SJSA1 (cell line): ENCODE measurements at places on chromosomes 6 and 20.

- peak; percentile 60 for DNase-seq
Observed at GRCh38 chr6:44431118-44431725, 43.7 kb downstream of the CDC5L start.

- no peak for DNase-seq
Observed at GRCh38 chr6:6826095-6826901, 237.8 kb downstream of the LY86 start.

DNA sequence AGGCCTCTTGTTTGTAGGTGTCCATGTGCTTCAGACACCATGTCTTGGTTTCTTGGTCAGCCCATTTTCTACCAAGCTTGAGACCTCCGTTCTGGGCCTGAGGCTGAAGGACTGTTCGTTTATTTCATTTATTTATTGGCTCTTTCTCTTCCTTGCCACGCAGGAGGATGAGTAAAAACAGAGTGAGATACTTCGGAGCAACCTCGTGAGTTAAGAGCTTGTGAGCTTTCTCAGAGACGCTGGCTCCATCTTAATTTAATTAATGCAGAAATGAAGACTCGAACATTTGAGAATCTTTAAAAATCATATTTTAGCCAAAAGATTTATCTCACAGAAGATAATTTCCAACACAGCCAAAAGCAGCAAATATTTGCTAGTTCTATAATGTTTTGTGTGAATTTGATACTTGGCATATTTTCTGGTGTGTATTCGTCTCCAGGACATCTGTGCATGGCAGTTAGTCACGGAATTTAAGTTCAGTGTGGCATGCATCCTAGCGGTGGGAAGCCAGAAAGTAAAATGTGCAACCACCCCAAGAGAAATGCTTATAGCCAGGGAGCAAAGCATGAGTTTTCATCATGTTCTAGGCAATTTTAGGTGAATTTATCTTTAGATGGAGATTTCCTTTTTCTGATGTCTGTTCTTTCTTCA lies 76.0 kb downstream of the THBS2 start:
- no peak for DNase-seq

- no peak for DNase-seq
Observed at GRCh38 chr6:70474751-70475150, 61.4 kb downstream of the FAM135A start.

- no peak for DNase-seq
Observed at GRCh38 chr6:122180132-122180531, 219.3 kb upstream of the HSF2 start.

DNA sequence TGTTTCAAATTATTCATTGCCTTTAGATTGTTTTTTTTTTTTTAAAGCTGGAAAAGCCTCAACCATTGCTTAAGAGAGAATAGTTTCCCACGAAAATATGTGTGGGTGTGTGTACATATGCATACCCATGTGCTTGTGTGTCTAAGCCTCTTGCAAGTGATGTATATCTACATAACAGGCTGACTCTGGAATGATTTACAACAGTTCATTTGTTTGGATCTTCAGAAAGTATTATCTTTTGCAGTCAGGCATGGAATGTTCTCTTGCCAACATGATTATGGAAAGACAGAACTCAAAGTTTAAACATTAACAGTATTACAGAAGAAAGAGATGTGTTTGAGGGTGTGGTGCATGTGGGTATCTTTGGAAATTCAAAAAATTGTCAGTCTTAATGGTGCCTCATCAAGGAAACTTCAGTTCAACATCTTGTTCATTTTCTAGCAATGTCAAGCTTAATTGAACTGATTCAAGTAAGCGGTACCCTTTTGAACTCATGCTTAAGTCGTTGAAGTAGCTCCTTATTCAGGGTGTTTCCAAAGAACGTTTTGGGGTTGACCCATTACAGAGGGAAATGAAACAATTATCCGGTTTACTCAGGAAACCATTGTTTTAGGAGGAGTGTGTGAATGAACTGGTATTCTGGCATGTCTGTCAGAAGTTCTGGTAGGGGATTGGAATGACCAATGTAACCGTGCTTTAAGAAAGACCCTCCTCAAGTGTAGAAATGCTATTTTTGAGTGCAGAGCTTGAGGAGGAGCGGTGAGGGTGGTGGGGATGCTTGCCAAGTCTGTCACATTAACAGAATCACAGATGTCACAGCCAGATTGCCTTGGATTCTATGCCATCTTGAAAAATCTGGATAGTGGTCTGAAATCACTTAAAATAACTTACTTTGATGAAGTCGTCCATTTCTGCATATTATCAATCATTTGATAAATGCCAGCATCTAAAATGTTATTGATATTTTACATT lies 60.3 kb downstream of the ADGRG6 start:
- no peak for DNase-seq

DNA sequence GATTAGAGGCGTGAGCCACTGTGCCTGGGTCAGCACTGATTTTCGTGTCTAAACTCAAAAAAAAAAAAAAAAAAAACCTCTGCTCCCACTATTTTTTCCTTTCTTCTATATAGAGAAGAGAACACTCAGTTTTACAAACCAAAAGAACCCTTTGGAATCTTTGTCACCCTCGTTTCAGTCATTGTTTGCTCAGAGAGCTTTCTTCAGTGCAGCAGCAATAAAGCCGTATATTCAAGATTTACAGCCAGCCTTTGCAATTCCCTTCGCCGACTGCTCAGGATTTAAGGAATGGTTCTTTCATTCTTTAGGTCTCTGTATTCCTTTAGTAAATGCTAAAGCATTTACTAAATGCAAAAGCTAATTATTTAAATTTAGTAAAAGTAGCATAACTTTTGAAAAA lies 20.1 kb downstream of the RIOK1 start:
- DNase-seq: no peak

GRCh38 chr20:57698116-57698866 lies 11.5 kb downstream of the PMEPA1 start:
- peak; percentile 90 for DNase-seq

- DNase-seq: no peak
Observed at GRCh38 chr6:28960846-28961500, 37.2 kb upstream of the TRIM27 start.

GRCh38 chr6:67914419-67914818 lies 720.7 kb upstream of the ADGRB3 start:
- DNase-seq: no peak

DNA sequence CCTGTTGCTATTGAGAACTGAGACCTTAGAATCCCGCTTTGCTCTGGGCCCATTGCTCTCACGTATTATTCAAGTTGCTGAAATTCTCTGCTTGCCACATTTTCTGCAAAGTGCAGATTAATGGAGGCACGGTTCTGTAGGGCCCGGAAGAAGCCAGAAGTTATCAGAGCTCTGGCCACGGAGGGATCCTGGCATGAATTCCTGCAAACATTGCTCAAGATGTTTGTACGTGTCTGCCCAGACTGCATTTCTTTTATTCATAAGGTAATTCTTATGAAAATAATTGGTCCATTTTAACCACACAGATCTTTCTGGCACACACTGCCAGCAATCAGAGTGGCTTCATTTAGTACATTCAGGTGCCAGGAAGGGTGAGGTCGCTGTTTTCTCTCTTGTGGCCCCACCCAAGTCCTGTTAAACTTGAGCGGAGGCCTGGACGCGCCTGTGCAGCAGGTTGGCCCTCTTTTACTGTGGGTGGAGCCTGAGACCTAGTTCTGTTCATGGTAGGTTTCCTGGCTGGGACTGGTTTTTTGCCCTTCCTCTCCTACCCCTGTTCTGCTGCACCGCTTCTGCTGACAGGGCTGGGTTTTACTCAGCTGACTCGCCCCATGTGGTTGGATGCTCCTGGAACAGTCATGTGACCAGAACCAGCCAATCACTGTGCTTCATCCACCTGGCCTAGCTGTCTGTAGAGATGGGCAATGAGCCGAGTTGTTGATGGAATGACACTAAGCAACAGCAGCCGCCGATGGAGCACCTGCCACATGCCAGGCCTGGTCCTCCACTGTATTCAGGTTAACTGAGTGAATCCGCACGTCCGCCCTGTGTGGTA lies 230.2 kb downstream of the CDH4 start:
- no peak for DNase-seq

- no peak for DNase-seq
Observed at GRCh38 chr20:51854921-51855320, 52.6 kb upstream of the SALL4 start.

GRCh38 chr6:3568396-3569082 lies 111.7 kb upstream of the SLC22A23 start:
- DNase-seq: no peak

DNA sequence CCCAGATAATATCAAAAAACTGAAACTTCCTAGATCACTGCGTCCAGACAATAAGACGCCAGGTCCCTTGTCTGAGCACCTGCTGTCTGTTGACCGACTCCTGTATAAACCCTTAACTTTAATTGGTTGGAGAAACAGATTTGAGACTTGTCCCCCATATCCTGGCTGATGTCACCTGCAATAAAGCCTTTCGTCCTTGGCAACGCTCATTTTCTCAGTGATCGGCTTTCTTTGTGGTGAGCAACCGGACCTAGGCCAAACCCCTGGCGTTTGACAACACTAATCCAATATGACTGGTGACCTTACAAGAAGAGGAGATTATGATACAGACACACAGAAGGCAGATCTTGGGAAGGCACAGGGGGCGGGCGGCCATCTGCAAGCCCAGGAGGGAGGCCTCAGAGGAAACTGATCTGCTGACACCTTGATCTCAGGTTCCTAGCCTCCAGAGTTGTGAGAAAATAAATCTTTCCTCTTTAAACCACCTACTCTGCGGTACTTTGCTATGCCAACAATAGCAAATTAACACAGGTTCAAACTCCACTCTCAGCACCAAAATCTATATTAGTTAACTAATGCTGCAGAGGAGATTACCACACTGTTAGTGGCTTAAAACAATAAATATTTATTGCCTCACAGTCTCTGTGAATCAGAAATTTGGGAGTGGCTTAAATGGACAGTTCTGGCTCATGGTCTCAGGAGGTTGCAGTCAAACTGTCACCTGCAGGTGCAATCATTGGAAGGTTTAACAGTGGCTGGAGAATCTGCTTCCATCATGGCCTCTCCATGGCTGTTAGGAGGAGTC lies 178.7 kb downstream of the OTOR start:
- DNase-seq: no peak

DNA sequence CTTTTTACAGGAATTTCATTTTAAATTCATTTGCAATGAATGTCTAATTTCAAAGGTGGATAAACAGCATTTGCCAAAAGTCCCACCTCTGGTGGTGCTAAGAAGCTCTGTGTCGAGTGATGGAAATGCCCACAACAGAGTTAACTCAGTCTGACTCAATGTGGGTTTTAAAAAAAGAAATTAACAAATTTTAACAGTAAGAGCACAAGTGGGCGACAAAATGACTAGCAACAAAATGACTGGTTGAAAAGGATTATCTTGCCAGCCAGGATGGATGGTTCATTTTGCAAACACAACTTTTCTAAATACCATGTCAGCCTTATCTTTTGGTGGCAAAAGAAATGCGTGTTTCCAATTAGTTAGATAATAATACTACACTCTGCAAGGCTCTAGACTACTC lies 14.3 kb upstream of the TAGAP start:
- no peak for DNase-seq

DNA sequence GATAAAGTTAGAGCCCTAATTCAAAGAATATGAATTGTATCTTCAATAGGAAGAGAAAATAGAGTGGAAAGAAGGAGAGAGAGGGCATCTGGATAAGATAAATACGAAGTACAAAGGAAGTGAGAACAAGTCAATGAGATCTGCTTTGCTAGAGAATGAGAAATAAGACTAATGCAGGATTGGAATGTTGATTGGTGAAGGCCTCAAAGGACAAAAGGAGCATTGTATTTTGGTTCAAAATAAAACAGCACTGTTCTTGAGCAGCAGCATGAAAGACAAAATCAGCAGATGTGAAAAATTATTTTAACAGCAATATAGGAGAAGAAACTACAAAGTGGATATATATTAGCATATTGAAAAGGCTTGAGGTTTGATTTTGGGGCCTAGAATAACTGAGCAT lies 5.1 kb upstream of the TMEM244 start:
- no peak for DNase-seq

DNA sequence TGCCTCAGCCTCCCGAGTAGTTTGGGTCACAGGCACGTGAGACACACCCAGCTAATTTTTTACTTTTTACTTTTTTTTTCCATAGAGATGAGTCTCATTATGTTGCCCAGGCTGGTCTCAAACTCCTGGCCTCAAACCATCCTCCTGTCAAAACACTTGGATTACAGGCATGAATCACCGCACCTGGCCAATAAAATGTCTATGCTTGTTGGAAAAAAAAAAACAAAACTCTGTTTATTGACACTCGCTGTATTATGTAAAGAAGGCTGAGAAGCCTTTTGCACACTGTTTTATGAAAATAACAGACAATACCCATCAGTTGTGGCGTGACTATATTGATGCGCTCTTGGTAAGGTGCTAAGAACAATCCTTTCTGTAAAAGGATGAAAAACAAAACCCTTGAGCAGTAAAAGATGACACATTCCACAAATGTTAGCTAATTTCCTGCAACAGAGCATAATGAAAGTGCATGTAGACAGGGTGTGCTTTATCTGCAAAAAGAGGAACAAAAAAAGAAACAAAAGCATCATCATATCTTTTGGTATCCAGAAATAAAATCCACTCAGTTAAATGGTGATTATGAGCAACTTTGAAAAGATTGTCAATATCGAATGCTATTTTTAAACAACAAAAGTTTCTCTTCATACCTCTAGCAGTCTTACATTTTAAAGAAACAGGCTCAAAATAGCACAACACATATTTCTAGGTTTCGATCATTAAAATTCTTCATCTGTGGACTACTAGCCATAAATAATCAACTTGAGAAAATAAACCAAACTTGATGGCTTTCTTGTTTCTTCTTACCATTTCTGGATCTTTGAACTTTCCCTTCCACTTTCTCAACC lies 108.3 kb upstream of the PHACTR1 start:
- DNase-seq: no peak

DNA sequence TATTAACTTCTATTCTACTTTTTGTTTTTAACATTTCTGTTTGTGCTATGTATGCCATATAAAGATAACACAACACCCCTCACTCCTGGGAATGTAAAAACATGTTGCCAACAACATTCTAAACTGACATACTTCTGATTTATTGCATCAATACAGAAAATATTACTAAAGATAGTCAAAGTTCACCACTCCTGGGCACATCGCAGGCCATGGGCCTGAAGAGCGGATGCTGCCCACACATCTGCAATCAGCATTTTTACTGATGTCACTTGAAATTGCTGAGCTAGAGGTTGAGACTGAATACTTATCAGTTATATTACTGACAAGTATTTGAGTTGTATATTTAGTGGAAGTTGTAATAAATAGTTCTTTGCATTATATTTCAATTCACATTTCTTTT lies 711.9 kb upstream of the EPHA7 start:
- no peak for DNase-seq
